Immature natural killer cell (primary cell): ENCODE measurements at places on chromosomes 5 and 9. TPM values are rescaled to one million over a fixed set of nuclear protein-coding genes. Genes with fewer than 3 reads are reported as not detected.

- no peak overlapping the region for H3K4me3 ChIP-seq
- peaks cover 3% of the 10 kb centered on the region for H3K4me1 ChIP-seq
- no peak overlapping the region for H3K27ac ChIP-seq
Observed at GRCh38 chr9:38685535-38685934, 34.4 kb downstream of the FAM240B start.

GRCh38 chr5:180575571-180575970 is 15.7 kb downstream of the SCGB3A1 start:
- no peak for DNase-seq
- H3K4me1 ChIP-seq, result no peaks in the 10 kb centered on the region
- no peak overlapping the region for H3K27ac ChIP-seq
- no peak overlapping the region for H3K4me3 ChIP-seq
- peaks cover 39% of the 10 kb centered on the region for H3K36me3 ChIP-seq

GRCh38 chr5:135269931-135270421 is 129.1 kb downstream of the MACROH2A1 start:
- H3K27ac ChIP-seq, result no peak overlapping the region
- no peak overlapping the region for H3K4me3 ChIP-seq
- H3K27me3 ChIP-seq, result no peaks in the 10 kb centered on the region
- no peaks in the 10 kb centered on the region for H3K36me3 ChIP-seq

- no peak for DNase-seq
- H3K4me3 ChIP-seq, result no peak overlapping the region
- H3K36me3 ChIP-seq, result no peaks in the 10 kb centered on the region
- H3K27me3 ChIP-seq, result peaks cover 2% of the 10 kb centered on the region
- H3K27ac ChIP-seq, result no peak overlapping the region
Observed at GRCh38 chr5:91256142-91256524, 127.0 kb downstream of the ARRDC3 start.

GRCh38 chr5:103450333-103451061 is 112.1 kb downstream of the NUDT12 start:
- no peaks in the 10 kb centered on the region for H3K27me3 ChIP-seq
- no peak for DNase-seq
- H3K4me1 ChIP-seq, result no peaks in the 10 kb centered on the region
- no peaks in the 10 kb centered on the region for H3K36me3 ChIP-seq
- no peak overlapping the region for H3K4me3 ChIP-seq

- H3K27me3 ChIP-seq, result peaks cover 2% of the 10 kb centered on the region
Observed at GRCh38 chr5:153985498-153985897, 53.2 kb downstream of the FAM114A2 start.

- DNase-seq, result no peak
- no peak overlapping the region for H3K4me3 ChIP-seq
- H3K27me3 ChIP-seq, result peaks cover 4% of the 10 kb centered on the region
- H3K27ac ChIP-seq, result no peak overlapping the region
- H3K36me3 ChIP-seq, result no peaks in the 10 kb centered on the region
Observed at GRCh38 chr5:91182763-91183162, 200.4 kb downstream of the ARRDC3 start.

DNA sequence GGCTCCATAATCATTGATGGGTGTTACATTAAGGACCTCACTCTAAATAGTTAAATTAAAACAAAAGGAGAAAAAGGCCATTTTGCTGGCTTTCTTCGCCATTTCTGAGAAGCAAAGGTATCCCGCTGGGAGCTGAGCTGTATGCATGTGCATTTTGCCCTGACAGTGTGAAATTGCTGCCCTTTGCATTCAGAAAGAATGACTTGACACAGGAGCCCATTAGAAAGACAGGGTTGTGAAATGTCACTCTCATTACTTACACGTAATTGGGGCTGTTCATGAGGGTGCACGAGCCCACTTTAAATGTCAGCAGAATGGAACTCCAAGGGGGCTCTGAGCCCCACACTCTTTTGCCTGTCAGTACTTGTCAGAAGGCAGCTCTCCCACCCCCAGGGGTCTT is 85.0 kb downstream of the SEMA4D start:
- no peak overlapping the region for H3K27ac ChIP-seq
- H3K27me3 ChIP-seq, result peaks cover 5% of the 10 kb centered on the region
- peaks cover 91% of the 10 kb centered on the region for H3K4me1 ChIP-seq
- H3K4me3 ChIP-seq, result no peak overlapping the region

DNA sequence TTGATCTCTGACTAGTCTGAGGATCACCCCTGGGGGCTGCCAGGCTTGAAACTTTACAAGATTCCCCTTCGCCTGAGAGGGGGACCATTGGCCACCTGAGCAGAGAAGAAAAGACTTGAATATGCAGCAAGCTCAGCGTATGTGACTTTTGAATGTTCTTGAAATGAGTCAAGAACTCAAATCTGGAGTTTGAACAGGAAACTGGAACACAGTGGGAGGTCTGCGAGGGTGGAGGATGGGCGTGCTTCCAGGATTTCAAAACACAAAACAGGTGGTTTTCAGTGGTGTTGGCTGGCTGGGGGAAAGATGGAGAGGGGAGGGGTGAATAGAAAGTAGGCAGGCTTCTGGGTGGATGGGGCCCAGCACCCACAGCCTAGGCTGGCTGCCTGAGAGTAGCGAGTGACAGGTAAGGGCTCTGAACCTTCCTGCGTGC is 40.6 kb downstream of the TMEM174 start:
- no peak overlapping the region for H3K27ac ChIP-seq
- peaks cover 18% of the 10 kb centered on the region for H3K27me3 ChIP-seq
- no peaks in the 10 kb centered on the region for H3K36me3 ChIP-seq
- DNase-seq, result no peak
- no peak overlapping the region for H3K4me3 ChIP-seq

- peaks cover 5% of the 10 kb centered on the region for H3K27me3 ChIP-seq
- no peaks in the 10 kb centered on the region for H3K36me3 ChIP-seq
- peak overlapping the region; percentile 52 for H3K4me3 ChIP-seq
- H3K4me1 ChIP-seq, result peaks cover 81% of the 10 kb centered on the region
- peak overlapping the region; percentile 90 for H3K27ac ChIP-seq
Observed at GRCh38 chr5:107464876-107465275, 205.9 kb downstream of the EFNA5 start.

DNA sequence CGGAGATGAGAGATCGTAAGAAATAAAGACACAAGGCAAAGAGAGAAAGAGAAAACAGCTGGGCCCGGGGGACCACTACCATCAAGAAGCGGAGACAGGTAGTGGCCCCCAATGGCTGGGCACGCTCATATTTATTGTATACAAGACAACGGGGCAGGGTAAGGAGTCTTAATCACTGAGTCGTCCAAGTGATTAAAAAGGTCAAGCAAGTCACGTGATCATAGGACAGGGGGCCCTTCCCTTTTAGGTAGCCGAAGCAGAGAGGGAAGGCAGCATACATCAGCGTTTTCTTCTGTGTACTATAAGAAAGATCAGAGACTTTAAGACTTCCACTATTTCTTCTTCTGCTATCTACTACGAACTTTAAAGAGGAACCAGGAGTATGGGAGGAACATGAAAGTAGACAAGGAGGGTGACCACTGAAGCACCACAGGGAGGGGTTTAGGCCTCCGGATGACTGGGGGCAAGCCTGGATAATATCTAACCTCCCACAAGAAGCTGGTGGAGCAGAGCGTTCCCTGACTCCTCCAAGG is 24.6 kb upstream of the QSOX2 start:
- no peak overlapping the region for H3K4me3 ChIP-seq
- no peak overlapping the region for H3K27ac ChIP-seq
- H3K36me3 ChIP-seq, result no peaks in the 10 kb centered on the region

DNA sequence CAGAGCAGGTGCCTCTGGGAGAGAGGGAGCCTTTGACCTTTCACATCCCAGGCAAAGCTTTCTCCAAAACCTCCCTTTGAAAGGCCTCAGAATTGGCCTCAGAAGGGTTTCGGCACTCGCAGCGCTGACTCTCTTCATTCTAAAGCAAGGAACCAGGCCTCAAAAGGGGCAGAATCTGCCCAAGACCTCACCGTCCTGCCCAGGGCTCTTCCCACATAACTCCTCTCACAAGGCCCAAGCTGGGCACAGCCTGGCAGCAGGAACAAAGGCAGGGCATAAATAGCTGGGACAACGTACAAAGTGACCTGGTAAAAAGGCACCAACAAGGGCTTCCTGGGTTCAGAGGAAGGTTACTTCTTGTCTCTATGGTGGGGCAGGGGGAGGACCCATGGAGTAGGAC is 166.3 kb upstream of the FSTL4 start:
- no peaks in the 10 kb centered on the region for H3K4me1 ChIP-seq
- DNase-seq, result no peak
- no peak overlapping the region for H3K27ac ChIP-seq
- H3K4me3 ChIP-seq, result no peak overlapping the region
- H3K27me3 ChIP-seq, result no peaks in the 10 kb centered on the region
- no peaks in the 10 kb centered on the region for H3K36me3 ChIP-seq

DNA sequence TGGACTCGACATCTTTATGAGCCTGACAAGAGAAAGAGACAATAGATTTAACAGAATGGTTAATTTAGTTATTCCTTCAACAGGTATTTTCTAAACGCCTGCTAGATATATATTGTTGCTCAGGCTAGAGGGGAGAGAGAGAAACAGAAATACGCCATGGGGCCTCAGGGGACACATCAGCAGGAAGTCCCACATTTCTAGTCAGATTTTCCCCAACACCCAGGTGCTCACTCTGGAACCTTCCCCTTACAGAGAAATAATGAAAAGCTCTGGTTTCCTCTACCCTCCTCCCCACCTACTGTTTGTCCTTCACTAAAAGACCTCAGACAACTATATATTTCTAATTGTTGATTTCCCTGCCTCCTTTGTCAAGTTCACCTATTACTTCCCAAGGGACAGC is 130.3 kb upstream of the TBC1D2 start:
- no peaks in the 10 kb centered on the region for H3K4me1 ChIP-seq
- no peak for DNase-seq
- no peaks in the 10 kb centered on the region for H3K36me3 ChIP-seq
- H3K27ac ChIP-seq, result no peak overlapping the region
- no peak overlapping the region for H3K4me3 ChIP-seq

- no peak overlapping the region for H3K4me3 ChIP-seq
- H3K27me3 ChIP-seq, result no peaks in the 10 kb centered on the region
- DNase-seq, result no peak
- H3K4me1 ChIP-seq, result peaks cover 12% of the 10 kb centered on the region
Observed at GRCh38 chr5:55386356-55386755, 78.6 kb downstream of the MTREX start.

DNA sequence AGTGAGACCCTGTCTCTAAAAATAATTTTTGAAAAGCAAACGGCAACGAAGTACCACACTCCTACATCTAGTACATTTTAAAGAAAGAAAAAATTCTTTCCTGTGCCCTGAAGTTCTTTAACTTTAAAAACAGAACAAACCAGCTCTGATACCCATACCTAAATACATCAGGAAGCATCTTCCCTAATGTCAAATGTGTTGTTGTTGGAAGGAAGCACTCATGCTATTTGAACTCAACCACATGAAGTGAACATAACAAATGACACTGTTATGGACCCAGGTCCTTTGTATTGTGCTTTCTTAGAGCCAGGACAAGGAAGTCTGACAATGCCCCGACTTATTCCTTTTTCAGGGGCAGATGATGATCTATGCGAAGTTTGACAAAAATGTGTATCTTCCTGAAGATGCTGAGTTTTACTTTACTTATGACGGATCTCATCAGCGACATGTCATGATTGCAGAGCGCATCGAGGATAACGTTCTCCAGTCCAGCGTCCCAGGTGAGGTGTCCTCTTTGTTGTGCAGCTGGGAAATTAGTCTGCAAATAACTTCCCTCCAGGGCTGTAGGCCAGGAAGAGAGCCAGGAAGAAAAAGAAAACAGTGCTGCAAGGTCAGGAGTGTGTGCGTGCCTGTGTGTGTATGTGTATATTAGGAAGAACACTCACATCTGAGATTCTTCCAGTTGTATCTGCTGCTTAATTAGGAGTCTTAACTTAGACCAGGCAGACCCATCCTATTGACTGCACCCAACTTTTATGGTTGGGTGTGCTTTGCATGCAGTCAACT is 123.7 kb downstream of the ARHGEF28 start:
- no peak overlapping the region for H3K4me3 ChIP-seq
- H3K27me3 ChIP-seq, result no peaks in the 10 kb centered on the region
- H3K36me3 ChIP-seq, result no peaks in the 10 kb centered on the region
- DNase-seq, result no peak

- H3K27me3 ChIP-seq, result no peaks in the 10 kb centered on the region
- peak; percentile 3 for DNase-seq
- no peaks in the 10 kb centered on the region for H3K36me3 ChIP-seq
Observed at GRCh38 chr9:108469654-108470053, 386.1 kb downstream of the ACTL7B start.

DNA sequence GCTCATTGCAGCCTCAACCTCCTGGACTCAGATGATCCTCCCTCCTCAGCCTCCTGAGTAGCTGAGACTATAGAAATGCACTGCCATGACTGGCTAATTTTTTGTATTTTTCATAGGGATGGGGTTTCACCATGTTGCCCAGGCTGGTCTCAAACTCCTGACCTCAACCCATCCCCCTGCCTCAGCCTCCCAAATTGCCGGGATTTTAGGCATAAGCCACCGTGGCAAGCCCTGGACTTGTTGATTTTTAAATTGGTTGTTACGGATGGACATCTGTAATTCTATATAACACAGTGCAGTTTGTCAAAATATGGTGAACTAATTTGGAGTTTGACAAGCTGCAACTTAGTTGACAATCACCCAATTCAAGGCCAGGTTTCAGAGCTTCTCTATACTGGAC is 22.7 kb downstream of the SNX18 start:
- H3K27ac ChIP-seq, result no peak overlapping the region
- no peak for DNase-seq
- no peaks in the 10 kb centered on the region for H3K4me1 ChIP-seq

CRHBP gene
- polyA plus RNA-seq, result not detected

APBA1 gene
- polyA plus RNA-seq, result not detected

GADD45G gene
- 1.6 TPM for polyA plus RNA-seq

TSLP gene
- not detected for polyA plus RNA-seq

PLPPR1 gene
- polyA plus RNA-seq, result not detected

NR5A1 gene
- not detected for polyA plus RNA-seq

RXRA gene
- 1.0 TPM for polyA plus RNA-seq

NIPAL4 gene
- polyA plus RNA-seq, result not detected

SNCAIP gene
- not detected for polyA plus RNA-seq

DENND4C gene
- polyA plus RNA-seq, result 44.5 TPM

C1QTNF3 gene
- 0.82 TPM for polyA plus RNA-seq

EDIL3 gene
- polyA plus RNA-seq, result not detected

FAM221B gene
- not detected for polyA plus RNA-seq
